ENCODE measurements at places on chromosomes 2 and 18.

GRCh38 chr18:38572554-38573111, 1007.0 kb upstream of the CELF4 start:
- DNase-seq, result no peak

DNA sequence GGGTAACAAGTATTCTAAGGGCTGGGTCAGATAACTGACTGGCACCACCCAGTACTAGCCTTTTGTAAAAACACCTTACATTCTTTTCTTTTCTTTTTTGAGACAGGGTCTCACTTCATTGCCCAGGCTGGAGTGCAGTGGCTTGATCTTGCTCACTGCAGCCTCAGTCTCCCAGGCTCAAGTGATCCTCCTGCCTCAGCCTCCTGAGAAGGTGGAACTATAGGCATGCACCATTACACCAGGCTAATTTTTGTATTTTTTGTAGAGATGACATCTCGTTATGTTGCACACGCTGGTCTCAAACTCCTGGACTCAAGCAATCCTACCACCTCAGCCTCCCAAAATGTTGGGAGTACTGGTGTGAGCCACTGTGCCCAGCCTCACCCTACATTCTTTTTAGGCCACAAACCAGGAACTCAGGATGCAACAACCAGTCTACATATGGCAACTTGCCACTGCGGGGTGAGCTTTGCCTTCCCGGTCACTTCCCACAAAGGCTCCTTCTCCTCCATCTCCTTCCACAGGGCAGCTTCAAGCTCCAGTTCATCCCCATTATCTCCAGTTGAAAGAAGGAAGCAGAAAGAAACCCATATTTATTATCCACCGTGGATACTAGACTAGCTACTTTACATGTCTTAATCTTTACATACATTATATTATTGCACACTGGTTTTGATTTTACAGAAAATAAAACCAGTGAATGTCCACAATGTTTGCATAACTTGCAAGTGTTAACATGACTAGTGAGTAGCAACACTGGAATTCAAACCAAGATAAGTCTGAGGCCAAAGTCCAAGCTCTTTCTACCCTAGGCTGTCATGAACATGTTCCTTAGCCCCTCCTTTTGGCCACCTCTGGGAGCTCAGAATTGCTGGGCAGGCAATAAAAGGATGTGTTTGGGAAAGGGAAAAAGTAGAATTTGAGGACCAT, 23.7 kb upstream of the AP1S3 start:
- DNase-seq, result no peak

DNA sequence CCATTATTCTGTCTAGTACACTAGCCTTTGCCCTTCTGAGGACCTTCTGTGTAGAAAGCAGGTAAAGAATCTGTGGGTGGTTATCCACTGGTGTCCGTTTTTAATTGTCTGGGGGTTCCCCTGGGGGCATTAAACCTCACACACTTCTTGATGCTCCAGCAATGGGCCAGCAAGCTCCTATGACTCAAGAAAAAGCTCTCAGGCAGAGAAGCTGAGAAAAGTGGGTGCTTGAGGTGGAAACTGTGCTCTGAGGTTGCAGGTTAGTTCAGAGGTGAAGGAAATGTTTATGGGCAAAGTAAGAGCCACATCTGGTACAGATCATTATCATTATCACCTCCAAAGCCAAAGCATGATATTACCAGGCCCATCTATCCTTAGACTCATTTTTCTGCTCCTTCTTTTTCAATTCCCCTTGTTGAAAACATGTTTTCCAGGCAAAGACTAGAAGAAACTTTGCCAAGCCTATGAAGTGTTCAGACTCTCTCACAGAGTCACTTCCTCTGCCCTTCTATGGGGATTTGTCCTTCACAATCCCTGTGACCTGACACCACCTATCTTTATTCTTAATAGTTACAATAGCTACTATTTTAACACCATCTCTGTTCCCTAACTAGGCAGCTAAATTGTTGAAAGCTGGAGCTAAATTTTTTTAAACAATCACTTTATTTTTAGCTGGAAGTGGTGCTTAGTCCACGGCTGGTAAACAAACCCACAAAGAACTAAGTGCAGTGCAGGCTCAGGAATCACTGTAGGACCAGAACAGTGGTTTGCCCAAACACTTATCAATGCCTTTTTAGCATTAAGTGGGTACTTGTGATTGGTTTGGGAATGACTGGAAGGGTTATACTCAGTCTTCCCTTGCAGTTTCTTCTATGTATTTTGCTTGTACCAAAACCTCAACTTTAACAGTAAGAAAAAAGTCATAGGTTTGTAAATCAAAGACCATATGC, 512.8 kb upstream of the POU3F3 start:
- DNase-seq, result no peak

GRCh38 chr2:236107942-236108625, 60.1 kb downstream of the GBX2 start:
- DNase-seq, result no peak

GRCh38 chr18:31230495-31230894, 67.8 kb upstream of the DSC1 start:
- DNase-seq, result no peak

DNA sequence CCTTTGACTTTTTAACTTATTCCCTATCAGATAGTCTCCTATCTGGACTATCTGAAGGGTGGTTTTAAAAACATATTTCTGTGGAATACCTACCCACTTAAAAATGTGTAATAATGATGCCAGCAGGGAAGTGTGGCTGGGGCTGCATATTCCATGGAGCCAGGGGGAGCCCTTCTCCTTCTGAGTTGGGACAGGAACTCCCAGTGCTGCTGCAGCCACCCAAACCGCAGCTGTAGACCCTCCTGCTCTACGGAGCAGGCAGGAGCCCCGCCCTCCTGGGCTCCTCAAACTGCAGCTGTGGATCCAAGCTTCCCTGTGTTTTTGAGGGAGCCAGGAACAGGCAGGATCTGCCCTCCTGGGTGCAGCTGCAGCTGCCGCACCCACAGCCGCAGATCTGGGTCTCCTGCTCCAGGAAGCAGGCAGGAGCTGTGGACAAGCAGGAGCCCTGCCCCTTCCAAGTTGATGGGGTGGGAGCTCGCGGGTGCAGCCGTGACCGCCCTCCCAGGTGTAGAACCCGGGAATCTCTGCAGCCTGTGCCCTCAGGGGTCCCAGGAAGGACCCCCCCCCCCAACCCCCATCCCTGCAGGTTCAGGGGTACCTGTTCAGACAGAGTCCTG, 57.8 kb downstream of the PDK1 start:
- DNase-seq, result no peak

DNA sequence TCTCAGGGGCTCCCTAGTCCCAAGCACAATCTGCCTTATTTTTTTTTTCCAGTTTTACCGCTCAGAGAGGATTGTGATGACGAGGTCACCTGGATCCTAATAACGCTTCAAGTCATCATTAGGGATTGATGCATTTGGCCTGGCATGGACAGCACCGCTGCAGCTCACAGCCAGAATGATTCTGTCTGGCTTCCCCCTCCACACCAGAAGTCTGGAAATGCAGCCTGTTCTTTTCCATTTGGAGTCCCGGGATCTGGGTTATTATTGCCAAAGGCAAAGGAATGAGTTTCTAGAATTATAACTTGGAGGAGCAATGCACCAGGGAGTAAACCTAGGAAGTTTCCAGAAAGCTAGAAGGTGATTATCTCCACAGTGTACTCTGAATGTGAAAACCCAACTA, 81.1 kb upstream of the TAF1B start:
- DNase-seq, result no peak

DNA sequence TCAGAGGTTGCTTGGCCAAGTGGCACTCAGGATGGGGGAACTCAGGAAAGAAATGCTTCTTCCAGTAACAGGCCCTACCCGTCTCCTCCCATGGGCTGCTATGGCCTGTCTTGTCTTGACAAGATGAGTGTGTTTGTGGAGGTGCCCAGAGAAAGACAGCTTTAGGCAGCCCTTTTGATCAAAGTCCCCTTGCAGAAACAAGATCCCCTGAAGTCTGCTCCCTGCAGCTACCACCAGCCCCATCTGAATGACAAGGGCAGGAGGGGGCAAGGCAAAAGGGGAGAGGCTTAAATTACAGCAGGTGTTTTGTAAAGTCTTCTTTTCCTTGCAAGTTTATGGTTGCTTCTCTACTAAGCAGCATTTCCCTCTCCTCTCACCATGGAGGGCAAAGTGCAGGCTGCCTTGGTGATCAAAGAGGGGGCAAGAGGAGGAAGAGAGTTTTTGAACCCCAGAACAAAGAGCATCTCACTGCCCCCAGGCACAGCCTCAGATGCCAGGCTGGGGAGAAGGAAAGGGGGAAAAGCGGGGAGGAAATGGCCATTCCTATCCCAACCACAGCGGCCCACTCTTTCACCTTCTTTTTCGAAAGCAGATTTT, 6.7 kb downstream of the EVA1A start:
- no peak for DNase-seq

- no peak for DNase-seq
Observed at GRCh38 chr2:236562434-236562833, 7.2 kb upstream of the ACKR3 start.

Measured in cortex of kidney (tissue), 1 donor.